Endothelial cell (in vitro differentiated cells): ENCODE measurements at places on chromosomes 16 and 17. TPM values are rescaled to one million over a fixed set of nuclear protein-coding genes. Genes with fewer than 3 reads are reported as not detected.

- H3K4me3 ChIP-seq: no peak overlapping the region
- no peak overlapping the region for H3K27ac ChIP-seq
- H3K4me1 ChIP-seq: no peaks in the 10 kb centered on the region
- H3K27me3 ChIP-seq: no peaks in the 10 kb centered on the region
- DNase-seq: no peak
Measured at GRCh38 chr16:22625967-22626366, 115.3 kb downstream of the NPIPB5 start.

DNA sequence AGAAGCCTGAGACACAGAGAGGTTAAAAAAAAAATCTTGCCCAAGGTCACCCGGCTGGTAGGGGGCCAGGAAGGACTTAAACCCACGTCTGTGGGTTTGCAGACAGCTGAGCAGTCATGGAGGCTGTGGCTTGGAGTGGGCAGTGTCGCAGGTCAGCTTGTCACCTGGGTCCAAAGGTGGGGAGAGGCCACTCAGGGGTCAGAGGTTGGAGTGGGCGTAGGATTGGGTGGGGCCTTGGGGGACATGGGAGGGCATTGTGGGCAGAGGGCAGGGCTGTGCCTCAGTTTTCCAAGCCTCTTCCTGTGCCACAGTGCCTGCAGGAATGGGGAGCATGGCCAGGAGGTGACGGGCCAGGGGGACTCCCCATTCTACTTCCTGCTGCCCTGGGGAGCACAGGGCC lies 2.0 kb upstream of the NDRG4 start:
- no peak for DNase-seq
- H3K27me3 ChIP-seq: peaks cover 20% of the 10 kb centered on the region
- no peak overlapping the region for H3K4me3 ChIP-seq
- H3K4me1 ChIP-seq: peaks cover 2% of the 10 kb centered on the region
- H3K27ac ChIP-seq: no peak overlapping the region

GRCh38 chr16:80973991-80974390 lies 32.7 kb downstream of the CMC2 start:
- peaks cover 8% of the 10 kb centered on the region for H3K36me3 ChIP-seq
- H3K4me3 ChIP-seq: peak overlapping the region; percentile 13
- peaks cover 2% of the 10 kb centered on the region for H3K27me3 ChIP-seq
- peaks cover 29% of the 10 kb centered on the region for H3K4me1 ChIP-seq
- peak overlapping the region; percentile 22 for H3K27ac ChIP-seq

GRCh38 chr17:39098588-39098987 lies 52.8 kb downstream of the PLXDC1 start:
- H3K36me3 ChIP-seq: no peaks in the 10 kb centered on the region
- peak overlapping the region; percentile 24 for H3K4me3 ChIP-seq
- no peak overlapping the region for H3K27ac ChIP-seq
- H3K27me3 ChIP-seq: peaks cover 5% of the 10 kb centered on the region
- DNase-seq: no peak

GRCh38 chr17:39688475-39688835 lies 598 bp upstream of the PGAP3 start:
- peaks cover 10% of the 10 kb centered on the region for H3K36me3 ChIP-seq
- no peak for DNase-seq
- peaks cover 13% of the 10 kb centered on the region for H3K4me1 ChIP-seq

- DNase-seq: no peak
- no peak overlapping the region for H3K27ac ChIP-seq
- H3K4me3 ChIP-seq: no peak overlapping the region
- peaks cover 6% of the 10 kb centered on the region for H3K4me1 ChIP-seq
- peaks cover 4% of the 10 kb centered on the region for H3K36me3 ChIP-seq
Measured at GRCh38 chr16:3038896-3039295, 2.2 kb upstream of the BICDL2 start.

GRCh38 chr16:11262915-11263314 lies 6.2 kb downstream of the TNP2 start:
- H3K36me3 ChIP-seq: no peaks in the 10 kb centered on the region
- no peak overlapping the region for H3K4me3 ChIP-seq
- DNase-seq: no peak
- H3K27ac ChIP-seq: no peak overlapping the region
- H3K4me1 ChIP-seq: no peaks in the 10 kb centered on the region

GRCh38 chr16:67928561-67929364 lies 2.9 kb downstream of the CTRL start:
- DNase-seq: peak; percentile 76
- no peaks in the 10 kb centered on the region for H3K36me3 ChIP-seq
- peaks cover 10% of the 10 kb centered on the region for H3K4me1 ChIP-seq
- H3K27me3 ChIP-seq: peaks cover 10% of the 10 kb centered on the region
- H3K27ac ChIP-seq: no peak overlapping the region
- H3K4me3 ChIP-seq: no peak overlapping the region

DNA sequence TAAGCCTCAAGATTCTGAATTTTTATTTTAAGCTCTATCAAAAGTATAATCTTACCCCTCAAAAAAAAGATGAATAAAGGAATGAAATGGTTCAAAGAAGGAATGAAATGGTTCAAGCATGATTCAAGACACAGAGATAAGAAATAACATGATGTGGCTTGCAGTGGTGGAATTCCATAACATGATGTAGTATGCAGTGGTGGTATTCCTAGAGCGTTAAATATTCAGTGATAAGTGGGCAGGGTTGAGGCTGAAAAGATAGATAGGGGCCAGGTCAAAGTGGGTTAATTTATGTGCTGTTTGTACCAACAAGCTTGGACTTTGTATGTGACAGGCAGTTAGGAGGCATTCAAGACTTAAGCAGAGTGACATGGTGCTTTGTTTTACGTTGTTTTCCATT lies 29.6 kb downstream of the TNRC6A start:
- no peak for DNase-seq
- no peak overlapping the region for H3K27ac ChIP-seq
- H3K36me3 ChIP-seq: peaks cover 3% of the 10 kb centered on the region
- H3K27me3 ChIP-seq: no peaks in the 10 kb centered on the region
- no peak overlapping the region for H3K4me3 ChIP-seq

DNA sequence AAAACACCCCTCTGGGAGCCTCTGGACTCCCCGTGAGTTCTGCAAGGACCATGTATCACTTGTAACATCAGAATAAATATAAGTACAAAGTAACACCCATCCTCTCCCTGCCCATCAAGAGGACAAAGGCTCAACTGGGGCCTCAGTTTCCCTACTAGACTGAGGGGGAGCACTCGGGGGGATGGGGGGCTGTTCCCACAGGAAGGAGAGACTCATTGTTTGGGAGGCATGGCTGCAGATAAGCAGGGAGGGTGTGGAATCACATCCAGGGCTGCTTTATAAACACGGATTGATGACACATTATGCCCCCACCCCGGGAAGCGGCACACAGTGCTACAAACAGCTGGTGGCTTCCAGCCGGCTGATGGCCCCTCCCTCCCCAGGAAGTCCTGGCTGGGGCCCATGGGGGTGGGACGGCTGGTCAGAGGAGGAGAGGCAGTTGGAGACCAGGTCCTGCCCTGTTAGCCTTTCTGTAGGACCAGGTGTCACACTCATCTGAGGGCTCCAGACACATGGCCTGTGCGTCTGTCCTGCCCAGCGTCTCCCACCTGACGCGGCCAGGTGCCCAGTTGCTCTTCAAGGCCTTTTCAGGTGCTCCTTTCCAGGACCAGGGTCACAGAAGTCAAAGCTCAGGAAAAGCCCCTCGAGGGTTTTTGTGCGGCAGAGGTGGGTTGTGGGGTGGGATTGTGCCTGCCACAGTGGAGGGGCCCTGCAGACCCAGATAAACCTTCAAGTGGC lies 1.3 kb upstream of the MPG start:
- peaks cover 8% of the 10 kb centered on the region for H3K27me3 ChIP-seq
- peaks cover 4% of the 10 kb centered on the region for H3K36me3 ChIP-seq
- H3K4me1 ChIP-seq: peaks cover 20% of the 10 kb centered on the region
- H3K27ac ChIP-seq: peak overlapping the region; percentile 82

GRCh38 chr16:69620573-69620972 lies 54.8 kb downstream of the NFAT5 start:
- no peak for DNase-seq
- peaks cover 11% of the 10 kb centered on the region for H3K36me3 ChIP-seq
- no peak overlapping the region for H3K4me3 ChIP-seq
- peaks cover 26% of the 10 kb centered on the region for H3K4me1 ChIP-seq
- peak overlapping the region; percentile 70 for H3K27ac ChIP-seq

GRCh38 chr16:4787627-4788482 lies at the start of gene SEPTIN12:
Gene SEPTIN12, minus strand, starts transcription at chr16:4788345. Its CDS starts 700 bp downstream, at chr16:4787645.
- H3K27me3 ChIP-seq: peaks cover 8% of the 10 kb centered on the region
- no peak within 1 kb of the TSS for H3K27ac ChIP-seq
- peaks cover 10% of the 10 kb centered on the region for H3K36me3 ChIP-seq
- H3K4me3 ChIP-seq: no peak within 1 kb of the TSS
- no peaks in the 10 kb centered on the region for H3K4me1 ChIP-seq

DNA sequence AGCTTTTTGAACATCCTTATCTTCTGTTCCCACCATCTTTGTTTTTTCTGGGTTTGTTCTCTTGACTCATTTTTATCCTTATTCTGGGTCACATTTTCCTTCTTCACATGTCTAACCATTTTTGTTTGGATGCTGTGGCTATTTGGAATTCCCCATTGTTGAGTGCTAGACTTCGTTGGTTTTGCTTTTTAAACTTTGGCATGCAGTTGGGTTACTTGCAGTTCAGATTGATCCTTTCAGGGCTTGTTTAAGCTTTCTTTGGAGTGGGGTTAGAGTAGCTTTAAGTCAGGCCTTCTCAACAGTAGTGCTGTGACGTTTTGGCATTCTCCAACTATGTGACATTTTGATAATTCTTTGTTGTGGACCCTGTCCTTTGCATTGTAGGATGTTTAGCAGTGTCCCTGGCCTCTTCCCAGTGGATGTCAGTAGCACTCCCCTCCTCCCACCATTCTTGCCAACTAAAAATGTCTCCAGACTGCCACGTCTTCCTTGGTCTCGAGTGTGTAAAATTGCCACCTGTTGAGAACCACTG lies 21.1 kb downstream of the PRMT7 start:
- peaks cover 2% of the 10 kb centered on the region for H3K27me3 ChIP-seq
- H3K4me3 ChIP-seq: no peak overlapping the region
- DNase-seq: no peak
- peaks cover 29% of the 10 kb centered on the region for H3K4me1 ChIP-seq

DNA sequence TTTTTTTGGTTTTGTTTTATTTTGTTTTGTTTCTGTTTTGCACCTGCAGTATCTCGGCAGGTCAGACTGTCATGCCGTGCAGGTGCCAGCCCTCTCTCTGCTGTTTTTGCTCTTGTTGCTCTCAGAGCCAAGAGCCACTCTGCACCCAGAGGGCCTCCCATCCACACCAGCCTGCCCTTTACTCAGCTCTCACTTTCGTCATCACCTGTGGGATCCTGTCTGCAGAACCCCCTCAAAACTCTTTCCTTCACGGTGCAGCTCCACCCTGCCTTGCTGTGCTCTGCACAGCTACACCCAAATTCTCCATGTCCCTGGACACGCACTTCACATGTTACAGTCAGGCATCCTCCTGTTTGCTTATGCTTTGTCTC lies 2.6 kb downstream of the AOC3 start:
- peaks cover 12% of the 10 kb centered on the region for H3K27me3 ChIP-seq
- DNase-seq: no peak
- H3K4me3 ChIP-seq: peak overlapping the region; percentile 48
- H3K4me1 ChIP-seq: peaks cover 33% of the 10 kb centered on the region
- no peaks in the 10 kb centered on the region for H3K36me3 ChIP-seq

GRCh38 chr16:49483251-49483650 lies 109.6 kb downstream of the C16orf78 start:
- H3K27me3 ChIP-seq: peaks cover 4% of the 10 kb centered on the region
- H3K27ac ChIP-seq: no peak overlapping the region
- H3K4me3 ChIP-seq: no peak overlapping the region
- no peak for DNase-seq

GRCh38 chr17:2400474-2400866 lies 390 bp downstream of the MNT start:
- peaks cover 23% of the 10 kb centered on the region for H3K4me1 ChIP-seq
- peaks cover 24% of the 10 kb centered on the region for H3K27me3 ChIP-seq
- H3K27ac ChIP-seq: no peak overlapping the region
- peak; percentile 68 for DNase-seq

- no peak overlapping the region for H3K4me3 ChIP-seq
- H3K4me1 ChIP-seq: no peaks in the 10 kb centered on the region
Measured at GRCh38 chr17:45777388-45777787, 6.7 kb upstream of the CRHR1 start.

DNA sequence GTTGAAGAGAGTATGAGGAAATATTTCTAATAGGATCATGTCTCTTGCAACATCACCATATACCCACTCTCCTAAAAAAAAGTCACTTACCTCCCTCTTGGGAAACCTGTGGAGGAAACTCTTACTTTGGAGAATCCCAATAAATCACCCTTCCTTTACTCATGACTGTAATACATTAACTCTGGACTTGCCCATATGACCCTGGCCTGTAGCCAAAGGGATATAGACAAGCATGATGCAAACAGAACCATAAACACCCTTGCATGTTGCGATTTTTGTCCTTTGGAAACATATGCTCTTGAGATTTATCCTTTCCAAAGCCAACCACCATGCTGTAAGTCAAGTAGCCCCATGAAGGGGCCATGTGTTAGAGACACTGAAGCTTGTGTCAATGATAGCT lies 19.5 kb downstream of the CDH11 start:
- H3K4me1 ChIP-seq: no peaks in the 10 kb centered on the region
- no peak overlapping the region for H3K27ac ChIP-seq
- H3K27me3 ChIP-seq: peaks cover 2% of the 10 kb centered on the region

DNA sequence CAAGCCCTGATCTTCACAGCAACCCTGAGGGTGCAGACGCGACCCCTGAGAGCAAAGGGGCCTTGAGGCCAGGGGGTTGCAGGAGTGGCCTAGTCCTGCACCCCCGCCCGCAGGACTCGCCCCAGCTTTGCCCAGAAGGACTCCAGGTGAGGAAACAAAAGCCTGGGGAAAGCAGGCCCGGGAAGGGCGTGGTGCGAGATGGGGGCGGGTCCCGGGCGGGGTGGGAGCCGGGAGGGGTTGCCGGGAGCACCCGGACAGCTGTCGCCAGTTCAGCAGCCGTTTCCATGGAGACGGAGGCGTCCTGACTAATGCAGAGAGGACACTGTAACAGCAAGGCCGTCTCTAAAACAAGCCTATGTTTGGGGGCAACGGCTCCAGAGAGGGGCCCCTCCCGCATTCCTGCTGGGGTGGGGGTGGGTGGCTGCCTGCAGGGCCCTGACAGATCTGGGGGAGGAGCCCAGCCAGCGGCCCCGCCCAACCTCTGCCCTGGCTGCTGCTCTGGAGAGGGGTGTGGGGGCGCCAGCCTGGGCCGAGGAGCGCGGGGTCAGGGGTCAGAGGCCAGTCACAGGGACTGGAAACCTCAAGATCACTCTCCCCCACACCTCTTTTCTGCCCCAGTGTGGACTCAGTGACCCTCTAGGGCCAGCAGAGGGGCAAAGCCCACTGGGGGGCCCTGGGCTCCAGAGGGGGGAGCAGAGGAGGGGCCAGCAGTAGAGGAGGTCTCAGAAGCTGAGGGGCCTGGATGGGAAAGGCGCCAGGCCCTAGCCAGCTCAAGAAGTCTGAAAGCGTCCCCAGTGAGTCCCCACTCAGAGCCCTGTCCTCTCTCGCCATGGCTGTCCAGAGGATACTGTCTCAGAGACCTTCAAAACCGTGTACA lies 3.1 kb upstream of the TPPP3 start:
- H3K27ac ChIP-seq: no peak overlapping the region
- H3K4me1 ChIP-seq: no peaks in the 10 kb centered on the region
- H3K4me3 ChIP-seq: no peak overlapping the region

OTOP3 gene
- total RNA-seq: not detected

SMIM5 gene
- total RNA-seq: 1.1 TPM

PSMC5 gene
- total RNA-seq: 124 TPM

DNASE1L2 gene
- total RNA-seq: 1.0 TPM

SLC5A10 gene
- 0.08 TPM for total RNA-seq

MEIOB gene
- not detected for total RNA-seq

CHRNE gene
- 1.2 TPM for total RNA-seq

GRAPL gene
- 38.3 TPM for total RNA-seq
